ENCODE measurements at places on chromosomes 5 and 9.

GRCh38 chr9:126505697-126506346 lies 107.9 kb upstream of the LMX1B start:
- DNase-seq, result no peak

- no peak for DNase-seq
Measured at GRCh38 chr5:149831492-149831891, 101.4 kb downstream of the PPARGC1B start.

DNA sequence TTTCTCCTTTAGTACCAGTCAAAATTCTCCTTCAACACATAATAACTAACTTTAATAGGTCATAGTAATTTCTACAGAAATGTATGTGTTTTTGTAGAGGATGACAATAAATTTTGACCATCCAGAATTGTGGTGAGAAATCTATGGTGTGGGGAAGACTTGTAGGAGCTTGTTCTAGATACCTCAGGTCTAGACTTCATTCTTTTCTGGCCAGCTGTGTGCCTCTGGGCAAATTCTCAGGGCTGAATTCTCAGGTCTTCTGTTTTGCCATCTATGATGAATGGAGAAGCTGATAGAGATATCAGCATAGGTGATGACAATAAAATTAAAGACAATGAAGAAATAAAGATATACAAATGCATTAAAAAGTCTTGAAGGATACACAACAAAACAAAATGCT lies 298.6 kb upstream of the MEF2C start:
- no peak for DNase-seq

DNA sequence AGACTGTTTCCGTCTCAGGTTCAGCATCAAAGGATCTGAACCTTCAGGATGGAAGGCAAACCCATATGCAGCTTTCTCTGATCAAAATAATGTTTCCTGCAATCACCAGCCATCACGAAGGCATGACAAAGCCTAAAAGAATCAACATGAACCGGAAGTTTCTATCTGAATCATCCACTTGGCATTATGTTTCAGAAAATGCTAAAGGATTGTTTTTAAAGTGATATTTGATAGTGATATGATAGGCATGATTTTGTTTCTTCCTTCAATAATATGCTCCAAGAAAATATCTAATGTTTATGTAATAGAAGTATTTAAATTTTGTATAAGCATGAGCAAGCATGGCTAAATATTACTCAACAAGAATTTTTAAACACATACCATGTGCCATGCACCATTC lies 219.6 kb downstream of the PLK2 start:
- DNase-seq, result no peak

DNA sequence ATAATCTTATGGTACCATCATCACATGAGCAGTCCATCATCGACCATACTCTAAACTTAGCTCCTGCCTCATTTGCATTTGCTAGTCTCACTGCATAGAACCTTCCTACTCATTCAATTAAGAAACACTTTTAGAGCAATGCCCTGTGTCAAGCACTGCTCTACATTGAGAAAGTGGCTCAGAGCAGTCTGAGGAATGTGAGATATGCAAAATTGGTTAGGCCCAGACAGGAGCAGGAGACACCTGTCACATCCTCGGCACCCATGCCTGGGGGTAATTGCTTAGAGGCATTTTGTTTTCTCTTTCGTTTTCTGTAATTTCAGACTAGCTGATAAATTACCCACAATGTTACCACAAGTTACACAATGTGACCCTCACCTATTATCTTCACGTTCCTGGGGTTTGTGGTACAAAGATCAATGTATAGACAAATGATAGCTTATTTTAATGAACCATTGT lies 4.9 kb upstream of the RARS1 start:
- no peak for DNase-seq

DNA sequence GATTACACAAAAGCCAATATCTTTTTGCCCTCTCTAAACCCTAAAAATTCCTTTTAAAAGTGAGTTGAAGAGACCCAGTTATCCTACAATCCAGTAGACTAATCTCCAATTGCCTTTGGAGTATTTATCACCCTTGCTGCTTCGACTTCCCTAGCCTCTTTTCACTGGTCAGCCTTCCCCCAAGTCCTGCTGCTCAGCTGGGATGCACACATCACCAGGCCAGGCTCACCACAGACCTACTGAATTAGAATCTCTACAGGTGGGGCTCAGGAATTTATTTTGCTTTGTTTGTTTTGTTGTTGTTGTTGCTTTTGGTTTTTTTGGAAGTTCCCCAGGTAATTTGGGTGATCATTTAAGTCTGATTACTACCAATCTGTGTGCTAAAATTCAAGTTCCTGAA lies 11.6 kb upstream of the FOXD1 start:
- no peak for DNase-seq

DNA sequence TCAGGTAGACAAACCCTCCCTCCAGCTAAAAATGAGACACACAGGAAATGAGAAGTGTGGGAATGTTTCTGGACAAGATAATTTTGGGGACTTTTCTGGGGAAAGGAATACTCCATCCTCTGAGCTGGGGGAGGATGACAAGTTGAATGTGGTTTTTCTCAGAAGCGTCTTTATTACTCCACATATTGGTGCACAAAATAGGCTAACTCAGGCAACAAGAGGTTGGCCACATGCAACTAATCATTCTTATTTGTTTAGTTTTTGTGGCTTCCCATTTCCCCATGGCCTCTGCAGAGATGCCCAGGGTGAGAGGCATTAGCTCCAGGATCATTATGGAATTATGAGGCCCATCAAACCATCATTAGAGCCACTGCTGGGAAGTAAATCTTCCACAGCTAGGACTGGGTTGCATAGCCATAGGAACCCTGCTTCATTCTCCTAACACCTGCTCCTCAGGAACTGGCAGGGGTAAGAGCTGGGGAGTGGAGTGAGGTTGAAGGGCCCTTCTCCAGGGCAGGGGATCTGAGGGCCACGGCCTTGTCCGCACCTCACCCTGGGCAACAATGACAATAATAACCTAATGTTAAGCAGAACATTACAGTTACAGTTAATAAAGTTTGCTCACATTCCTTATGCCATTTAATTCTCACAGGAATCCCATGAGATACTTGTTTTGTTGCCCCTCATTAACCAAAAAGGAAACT lies 9.3 kb upstream of the SIL1 start:
- DNase-seq, result no peak

- DNase-seq, result no peak
Measured at GRCh38 chr9:36632892-36633291, 60.2 kb downstream of the MELK start.

DNA sequence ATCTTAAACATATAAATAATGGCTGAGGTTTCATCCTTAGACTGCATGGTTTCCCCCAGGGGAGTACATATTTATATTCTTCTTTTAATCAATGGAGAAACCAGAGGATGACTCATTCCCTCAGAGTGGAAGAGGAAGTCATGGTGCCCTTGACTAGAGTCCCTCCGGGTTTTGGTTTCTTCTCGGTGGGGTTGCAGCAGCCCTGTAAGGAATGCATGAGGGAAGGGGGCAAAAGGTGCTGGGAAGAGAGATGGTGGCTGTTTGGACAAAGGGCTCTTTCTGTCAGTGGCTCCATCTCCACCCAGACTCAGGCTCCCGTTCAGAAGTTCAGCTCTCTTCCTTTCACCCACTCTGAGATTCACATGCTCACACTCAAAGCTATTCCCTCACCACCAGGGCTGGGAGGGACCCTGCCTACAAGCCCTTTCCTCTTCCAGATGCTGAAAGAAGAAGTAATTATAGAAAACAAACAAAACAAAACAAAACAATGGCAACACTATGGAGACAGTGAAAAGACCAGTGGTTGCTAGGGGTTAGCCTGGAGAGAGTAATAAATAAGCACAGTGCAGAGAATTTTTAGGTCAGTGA lies 129.8 kb upstream of the IL12B start:
- no peak for DNase-seq

GRCh38 chr5:167822241-167822640 lies 469.2 kb upstream of the WWC1 start:
- DNase-seq, result no peak

GRCh38 chr5:151638619-151639018 lies 47.5 kb upstream of the FAT2 start:
- DNase-seq, result no peak

- no peak for DNase-seq
Measured at GRCh38 chr9:134800791-134801339, 79.7 kb upstream of the FCN2 start.

GRCh38 chr5:44446399-44446798 lies 57.2 kb upstream of the FGF10 start:
- no peak for DNase-seq

DNA sequence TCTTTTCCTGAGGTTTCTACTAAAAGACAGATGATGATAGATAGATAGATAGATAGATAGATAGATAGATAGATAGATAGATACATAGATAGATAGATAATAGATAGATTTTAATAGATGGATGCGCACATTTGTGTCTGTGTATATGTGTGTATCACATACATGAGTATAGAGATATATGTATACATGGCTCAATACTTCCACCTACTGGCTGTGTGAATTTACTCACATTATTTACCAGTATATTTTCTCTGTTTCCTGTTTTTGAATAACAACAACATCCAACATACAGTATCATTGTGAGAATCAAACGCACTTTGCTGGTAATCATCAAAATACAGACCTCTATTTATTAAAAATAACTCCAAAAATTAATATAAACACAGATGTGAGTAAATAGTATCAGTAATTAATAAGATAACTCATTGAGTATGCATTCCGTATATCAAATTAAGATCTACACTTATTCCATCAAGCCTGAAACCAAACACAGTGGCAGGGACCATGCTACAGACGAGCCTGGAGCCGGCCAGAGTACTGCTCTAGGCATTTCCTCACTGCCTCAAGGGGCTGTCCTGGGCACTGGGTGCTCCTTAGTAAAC lies 338.0 kb downstream of the SEMA5A start:
- no peak for DNase-seq

DNA sequence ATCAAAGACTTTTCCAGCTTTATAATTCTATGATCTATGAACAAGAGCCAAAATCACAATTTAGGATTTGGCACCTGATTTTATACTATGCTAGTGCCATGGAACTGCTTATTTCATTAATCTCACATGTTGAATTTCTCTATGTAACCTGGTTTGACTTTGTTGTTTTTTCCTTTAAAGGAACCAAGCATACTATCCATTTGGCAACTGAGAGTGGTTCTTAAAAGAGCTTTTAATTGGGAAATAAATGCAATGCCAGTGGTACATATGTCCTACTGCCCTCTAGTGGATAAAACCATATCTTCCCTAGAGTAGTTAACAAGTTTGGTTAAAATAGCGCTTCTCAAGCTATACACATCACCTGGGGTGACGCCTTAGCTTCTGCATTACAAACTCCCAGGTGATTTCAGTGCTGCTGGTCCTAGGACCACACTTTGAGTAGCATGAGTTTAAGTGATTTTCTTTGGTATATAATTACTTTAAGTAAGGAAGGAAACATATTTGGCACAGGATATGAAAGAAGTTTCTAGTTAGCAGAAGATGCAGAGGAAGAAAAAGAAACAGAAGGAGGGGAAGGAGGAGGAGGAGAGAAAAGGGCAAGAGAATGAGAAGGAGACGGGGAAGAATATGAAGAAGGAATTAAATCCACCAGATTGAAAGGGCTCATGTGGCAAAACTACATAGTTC lies 56.8 kb downstream of the FGF10 start:
- no peak for DNase-seq

DNA sequence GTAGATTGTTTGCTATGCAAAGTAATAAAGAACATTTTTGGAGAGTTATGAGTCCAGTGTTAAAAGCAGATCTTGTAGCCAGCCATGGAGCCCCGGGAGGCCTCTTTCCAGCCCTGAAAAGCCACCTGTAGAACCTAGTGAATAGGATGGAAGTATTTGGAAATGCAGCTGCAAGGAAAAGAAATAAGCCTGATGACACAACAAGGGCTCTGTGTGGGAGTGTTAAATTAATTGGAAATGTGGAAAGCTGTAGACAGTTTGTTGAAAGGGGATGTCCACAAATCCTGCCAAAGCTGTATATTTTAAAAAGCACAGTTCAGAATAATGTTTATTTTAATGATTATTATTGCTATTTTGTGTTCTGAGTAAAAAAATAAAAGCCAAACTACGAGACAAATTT lies 152.5 kb upstream of the GHR start:
- DNase-seq, result no peak

GRCh38 chr5:170508660-170509347 lies 5.0 kb downstream of the KCNIP1 start:
- no peak for DNase-seq

DNA sequence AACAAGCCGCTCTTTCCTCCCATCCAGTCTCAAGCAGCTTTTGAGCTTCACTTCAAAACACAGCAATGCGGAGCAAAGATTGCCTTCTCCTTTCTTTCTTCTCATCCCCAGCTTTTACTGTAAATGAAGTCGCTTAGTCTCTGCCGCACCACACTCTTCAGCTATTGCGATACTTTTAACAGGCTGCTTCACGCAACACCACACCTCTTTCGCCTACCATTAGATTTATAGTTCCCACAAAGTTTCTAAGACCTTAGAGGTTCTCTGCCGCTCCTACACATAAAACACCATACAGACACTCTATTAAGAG lies 711 bp downstream of the PGGT1B start:
- DNase-seq, result no peak

GRCh38 chr9:127777368-127777980 lies 992 bp downstream of the SH2D3C start:
- no peak for DNase-seq

DNA sequence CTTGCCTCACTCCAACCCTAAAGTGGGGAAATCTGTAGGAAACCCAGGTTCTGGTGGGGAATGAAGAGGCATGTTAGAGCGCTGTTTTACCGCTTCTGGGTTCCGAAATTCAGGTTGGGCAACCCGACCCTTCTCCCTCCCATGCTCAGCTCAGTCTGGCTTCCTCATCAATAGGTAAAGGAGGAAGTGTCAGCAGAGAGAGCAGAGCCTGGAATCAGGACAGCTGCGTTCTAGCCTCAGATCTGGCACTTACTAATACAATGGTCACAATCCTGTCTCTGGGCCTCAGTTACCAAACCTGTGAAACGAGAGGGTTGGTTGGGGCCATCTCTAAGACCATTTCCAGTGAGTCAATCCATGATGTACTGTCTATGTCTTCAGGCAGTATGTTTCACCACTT lies 16.2 kb upstream of the TNIP1 start:
- DNase-seq, result no peak

GRCh38 chr5:150945947-150946346 lies 41.2 kb upstream of the ZNF300 start:
- DNase-seq, result no peak

DNA sequence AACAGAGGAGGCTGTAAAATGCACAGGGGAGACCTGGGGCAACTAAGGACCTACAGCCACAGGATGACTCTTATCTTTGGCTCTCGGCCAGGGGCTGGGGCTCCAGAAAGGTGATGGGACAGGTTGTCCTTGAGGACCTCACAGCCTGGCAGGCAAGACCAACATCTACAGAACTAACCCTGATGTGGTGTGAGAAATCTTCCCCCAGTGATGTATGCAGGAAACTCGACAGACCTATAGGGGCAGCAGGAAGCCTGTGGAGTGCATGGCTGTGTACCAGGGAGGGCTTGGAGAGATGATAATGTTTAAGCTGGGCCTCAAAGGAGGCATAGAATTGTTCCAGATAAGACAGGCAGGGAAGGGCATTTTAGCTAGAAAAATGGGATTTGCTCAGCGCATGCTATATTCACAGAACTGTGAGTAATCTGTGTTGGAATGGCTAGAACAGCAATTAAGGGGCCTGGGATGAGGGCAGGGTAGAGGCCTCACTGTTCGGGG lies 68.5 kb upstream of the SLC25A51 start:
- no peak for DNase-seq

GRCh38 chr9:123283048-123283408 lies 14.6 kb upstream of the STRBP start:
- DNase-seq, result no peak
